NCI-H526 treated with DMSO at 0.1 percent for 48 hours (cell line): ENCODE measurements at places on chromosomes 5 and 9.

- no peak for DNase-seq
Observed at GRCh38 chr5:5634817-5635216, 212.3 kb downstream of the ICE1 start.

DNA sequence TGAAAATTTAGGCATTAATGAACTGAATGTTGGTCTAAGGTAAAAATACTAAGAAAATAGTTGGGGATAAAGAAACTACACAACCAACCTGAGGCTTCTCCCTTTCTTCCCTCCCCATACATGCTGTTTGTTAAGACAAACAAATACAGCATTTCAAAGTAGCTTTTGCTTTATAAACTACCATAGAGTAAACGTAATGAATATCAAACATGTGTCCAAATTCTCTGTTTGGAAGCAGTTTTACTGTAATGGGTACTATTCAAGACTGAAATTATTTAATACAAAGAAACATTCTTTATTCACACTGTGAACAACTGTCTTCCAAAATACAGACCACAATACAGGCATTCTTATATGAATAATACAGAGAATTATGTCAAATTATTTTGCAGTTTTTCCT, 52.0 kb downstream of the SLC44A1 start:
- DNase-seq, result no peak

GRCh38 chr9:126157826-126158587, 168.6 kb upstream of the MVB12B start:
- DNase-seq, result no peak

DNA sequence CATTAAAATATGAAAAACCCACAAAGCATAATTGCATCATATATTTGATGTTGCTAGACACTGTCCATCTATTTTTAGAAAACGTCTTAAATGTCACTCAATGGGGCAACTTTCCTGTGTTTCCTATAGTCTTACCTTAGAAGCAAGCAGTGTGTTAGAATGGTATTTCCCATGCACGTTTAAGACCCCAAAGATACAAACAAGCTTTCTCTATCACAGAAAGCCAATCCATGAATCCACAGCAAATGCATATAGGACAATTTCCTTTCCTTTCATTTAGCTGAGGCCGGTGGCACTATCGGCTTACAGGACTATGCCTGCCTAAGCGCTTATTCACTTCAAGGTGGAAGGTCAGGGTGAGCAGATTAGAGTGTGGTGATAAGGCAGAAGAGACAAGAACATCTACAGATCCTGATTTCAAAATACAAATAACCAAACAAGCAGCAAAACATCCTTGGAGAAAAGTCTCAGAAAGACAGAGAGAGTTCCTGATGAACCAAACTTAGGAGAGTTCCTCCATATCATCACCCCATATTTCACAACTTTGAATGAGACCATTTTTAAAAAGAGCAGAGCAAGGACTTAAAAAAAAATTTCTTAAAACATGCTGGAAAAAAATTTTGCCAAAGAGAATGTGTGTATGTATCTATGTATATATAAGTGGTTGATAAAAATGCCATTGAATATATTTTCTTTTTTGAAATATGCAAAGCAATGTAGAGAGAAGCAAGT, 57.2 kb downstream of the MEF2C start:
- no peak for DNase-seq

- DNase-seq, result peak; percentile 58
Observed at GRCh38 chr5:108381954-108382783, at the start of gene FBXL17. Gene FBXL17, minus strand, starts transcription at chr5:108382098.

DNA sequence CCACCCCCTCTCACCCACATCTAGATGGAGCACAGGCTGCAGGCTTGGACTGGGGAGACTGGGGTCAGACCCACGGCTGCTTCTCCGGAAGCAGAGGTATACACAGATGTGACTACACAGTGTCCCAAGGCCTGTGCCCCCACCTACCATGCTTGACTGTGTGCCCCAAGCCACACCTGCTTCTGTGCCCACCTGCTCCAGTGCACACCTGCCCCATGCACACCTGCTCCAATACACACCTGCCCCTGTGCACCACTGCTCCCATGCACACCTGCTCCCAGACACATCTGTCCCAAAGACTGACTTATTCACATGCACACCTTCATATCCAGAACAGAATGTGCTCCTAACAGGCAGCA, 5.5 kb upstream of the COL5A1 start:
- no peak for DNase-seq

GRCh38 chr5:137252512-137252911, 246.6 kb downstream of the SPOCK1 start:
- peak; percentile 2 for DNase-seq

- DNase-seq, result no peak
Observed at GRCh38 chr9:83706676-83707517, 861 bp downstream of the UBQLN1 start.

- DNase-seq, result no peak
Observed at GRCh38 chr5:72064801-72065570, 42.3 kb upstream of the MAP1B start.

DNA sequence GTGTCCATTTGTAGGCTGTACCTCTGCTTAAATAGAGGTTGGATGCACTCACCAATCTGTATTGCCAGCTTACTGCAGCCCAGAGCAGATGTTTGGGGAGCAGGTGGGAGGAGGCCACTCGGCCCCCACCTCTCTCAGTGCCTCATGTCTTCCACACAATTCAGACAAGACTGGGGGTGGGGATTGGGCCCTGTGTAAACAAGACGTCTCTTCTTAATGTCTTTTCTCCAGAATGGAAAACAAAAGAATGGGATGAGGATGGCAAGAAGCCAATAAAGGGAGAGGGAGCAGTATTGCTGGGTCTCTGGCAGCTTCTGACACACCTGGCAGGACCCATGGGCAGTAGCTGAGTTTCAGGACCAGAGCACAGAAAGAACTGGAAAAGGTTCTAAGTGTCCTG, 64.9 kb downstream of the SIL1 start:
- DNase-seq, result no peak

GRCh38 chr5:13278148-13278547, 666.3 kb downstream of the DNAH5 start:
- no peak for DNase-seq

DNA sequence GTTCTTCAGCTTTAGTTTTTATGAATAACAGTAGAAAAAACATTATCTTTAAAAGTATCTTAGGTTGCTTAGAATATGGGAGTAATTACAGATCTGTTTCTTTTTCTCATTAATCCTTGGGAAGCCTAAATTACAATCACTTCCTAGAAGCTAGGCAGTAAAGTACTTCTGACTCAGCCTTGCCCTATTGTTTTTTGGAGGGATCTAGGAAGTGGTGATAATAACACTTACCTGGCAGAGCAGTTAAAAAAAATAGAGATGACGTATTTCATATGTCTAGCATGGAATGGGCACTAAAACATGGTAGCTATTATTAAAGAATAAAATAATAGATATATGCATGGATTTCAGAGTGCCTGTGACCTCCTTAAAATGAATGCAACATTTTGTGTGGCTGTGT, 8.2 kb upstream of the FST start:
- DNase-seq, result no peak

GRCh38 chr9:94157050-94157801, 73.0 kb downstream of the PTPDC1 start:
- no peak for DNase-seq

DNA sequence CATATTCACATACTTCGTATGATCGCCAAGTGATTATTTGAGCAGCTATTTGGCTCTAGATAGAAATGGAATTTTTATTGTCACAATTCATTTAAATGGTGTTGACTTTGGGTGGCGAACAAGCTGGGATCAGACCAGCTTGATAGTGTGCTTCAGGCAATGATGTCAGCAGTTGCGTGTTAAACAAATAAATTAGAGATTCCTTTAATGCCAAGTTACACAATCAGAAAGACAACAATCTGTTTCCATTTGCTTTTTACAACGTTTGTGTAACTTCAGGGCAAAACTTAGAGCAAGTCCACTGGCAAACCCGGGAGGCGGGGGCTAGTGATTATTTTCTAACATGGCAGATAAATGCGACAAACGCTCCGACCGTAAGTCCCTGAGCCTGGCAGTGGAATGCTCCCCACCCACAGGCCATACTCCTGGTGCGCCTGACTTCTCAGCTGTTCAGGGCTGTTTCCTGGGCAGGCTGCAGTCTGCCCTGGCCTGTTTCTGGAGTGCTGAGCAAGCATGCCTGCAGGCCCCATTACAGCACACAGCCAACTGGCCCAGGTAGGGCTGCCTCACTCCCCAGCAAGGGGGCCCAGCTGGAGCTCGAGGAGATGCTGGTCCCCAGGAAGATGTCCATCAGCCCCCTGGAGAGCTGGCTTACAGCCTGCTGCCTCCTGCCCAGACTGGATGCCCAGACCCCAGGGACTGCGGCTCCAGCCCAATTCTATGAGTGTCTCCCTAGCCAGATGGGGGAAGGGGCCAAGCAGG, 88.7 kb downstream of the BASP1 start:
- no peak for DNase-seq

GRCh38 chr9:77779010-77779409, 130.9 kb upstream of the GNA14 start:
- DNase-seq, result no peak

GRCh38 chr5:68170826-68171558, 44.6 kb upstream of the PIK3R1 start:
- no peak for DNase-seq

- DNase-seq, result no peak
Observed at GRCh38 chr5:33312571-33313549, 127.9 kb upstream of the TARS1 start.

DNA sequence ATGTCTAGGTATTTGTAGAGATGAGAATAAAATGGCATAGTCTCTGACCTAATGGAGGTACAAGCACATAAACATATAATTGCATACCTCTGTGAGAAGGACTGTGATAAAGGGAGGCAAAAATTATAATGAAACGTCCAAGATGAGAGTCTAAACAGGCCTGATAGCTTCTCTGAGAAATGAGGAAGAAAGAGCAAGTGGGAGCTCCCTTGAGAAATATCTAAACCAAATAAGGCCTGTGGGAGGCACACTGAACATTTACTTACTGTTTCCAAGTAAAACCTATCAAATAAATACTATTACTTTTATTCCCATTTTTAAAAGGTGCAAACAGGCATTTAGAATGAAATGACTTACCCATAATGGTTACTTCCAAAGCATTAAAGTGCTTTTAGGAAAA, 125.6 kb upstream of the PAPPA start:
- no peak for DNase-seq

DNA sequence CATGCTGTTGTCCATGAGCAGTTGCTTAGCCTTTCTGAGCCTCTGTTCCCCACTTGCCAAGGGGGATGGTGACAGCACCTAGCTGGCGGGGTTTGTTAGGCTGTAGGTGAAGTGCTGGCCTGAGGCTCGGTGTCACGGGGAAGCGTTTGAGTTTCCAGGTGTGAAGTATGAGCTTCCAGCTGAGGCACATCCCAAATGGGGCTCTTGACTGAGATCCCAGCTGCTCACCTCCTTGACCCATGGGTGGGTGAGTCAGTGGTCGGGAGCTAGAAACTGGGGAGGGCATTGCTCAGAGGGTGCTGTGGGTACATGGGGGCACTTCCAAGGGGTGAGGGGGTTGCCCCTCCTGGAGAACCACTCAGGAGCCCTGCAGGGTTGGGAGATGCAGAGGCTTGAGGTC, 26.4 kb upstream of the RNF130 start:
- no peak for DNase-seq

DNA sequence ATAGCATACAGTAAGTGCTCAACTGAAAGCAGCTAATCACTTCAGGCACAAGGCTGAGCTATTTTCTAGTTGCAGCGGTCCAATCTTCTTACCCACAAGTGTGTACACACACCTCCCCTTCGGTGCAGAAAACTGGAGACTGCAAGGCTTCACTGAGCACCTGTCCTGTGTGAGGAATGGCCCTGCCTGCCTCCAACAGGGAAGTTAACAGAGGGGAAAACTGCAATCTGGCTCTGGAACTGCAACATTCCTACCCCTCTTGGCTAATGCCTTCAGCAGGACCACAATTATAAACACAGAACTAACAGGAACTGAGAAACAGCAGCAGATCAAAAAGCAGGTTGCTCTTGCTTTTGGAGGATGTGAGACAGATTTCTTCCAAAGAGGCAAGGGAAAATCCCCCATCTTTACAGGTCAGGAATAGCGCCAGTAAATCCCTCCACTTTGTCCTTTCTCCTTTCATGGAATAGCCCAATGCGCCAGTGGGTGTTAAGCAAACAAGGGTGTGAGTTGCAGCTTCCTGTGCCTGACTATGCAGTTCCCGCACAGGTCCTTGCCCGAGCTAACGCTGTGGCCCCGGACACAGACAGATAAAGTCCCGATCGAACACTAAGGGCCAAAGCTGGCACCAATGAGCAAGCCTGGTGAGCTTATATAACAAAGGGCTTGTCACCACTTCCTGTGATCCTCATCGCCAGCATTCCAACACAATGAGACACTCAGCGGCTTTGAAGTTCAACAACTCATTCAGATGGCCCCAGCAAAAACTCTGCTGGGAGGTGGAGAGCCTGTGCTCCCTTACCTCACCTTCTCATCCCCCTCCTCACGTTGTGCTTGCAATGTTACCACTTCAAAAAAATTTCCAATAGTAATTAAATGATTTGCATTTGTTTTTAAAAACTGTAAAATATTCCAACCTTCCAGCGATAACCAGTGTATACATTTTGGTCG, 21.5 kb downstream of the SHB start:
- DNase-seq, result no peak

DNA sequence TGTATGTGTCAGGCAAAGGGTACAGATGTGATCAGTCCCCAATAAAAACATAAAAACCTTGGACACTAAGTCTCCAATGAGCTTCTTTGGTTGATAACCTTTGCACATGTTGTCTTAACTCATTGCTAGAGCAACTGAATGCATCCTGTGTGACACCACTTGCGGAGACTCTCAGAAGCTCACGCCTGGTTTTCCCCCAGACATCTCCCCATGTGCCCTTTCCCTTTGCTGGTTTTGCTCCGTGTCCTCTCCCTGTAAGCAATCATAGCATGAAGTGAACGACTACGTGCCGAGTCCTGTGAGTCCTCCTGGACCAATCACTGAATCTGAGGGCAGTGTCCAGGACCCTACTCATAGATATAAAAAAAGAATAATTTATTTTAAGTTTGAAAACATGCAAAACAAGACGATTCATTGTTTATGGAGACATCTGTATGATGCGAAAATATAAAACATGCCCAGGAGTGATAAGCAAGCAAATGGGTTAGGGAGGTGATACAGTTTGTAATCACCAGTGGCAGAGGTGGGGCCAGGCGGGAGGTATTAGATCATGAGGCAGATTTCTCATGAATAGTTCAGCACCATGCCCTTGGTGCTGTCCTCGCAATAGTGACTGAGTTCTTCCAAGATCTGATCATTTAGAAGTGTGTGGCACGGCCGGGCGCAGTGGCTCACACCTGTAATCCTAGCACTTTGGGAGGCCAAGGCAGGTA, 115.5 kb downstream of the MED10 start:
- DNase-seq, result no peak
